ENCODE measurements at places on chromosomes 4 and X. TPM values are rescaled to one million over a fixed set of nuclear protein-coding genes. Genes with fewer than 3 reads are reported as not detected.

The TDO2 gene
- not detected for total RNA-seq

The DDX53 gene
- not detected for total RNA-seq

The PRSS12 gene
- 18.3 TPM for total RNA-seq

The ARL9 gene
- 0.08 TPM for total RNA-seq

The CXCL8 gene
- total RNA-seq, result 11.3 TPM

The RASSF6 gene
- total RNA-seq, result 7.5 TPM

The DUX4 gene
- total RNA-seq, result not detected

The CT45A1 gene
- total RNA-seq, result not detected

The CTAG2 gene
- not detected for total RNA-seq

The NEUROG2 gene
- total RNA-seq, result not detected

The CCDC160 gene
- total RNA-seq, result not detected

The CXorf49 gene
- not detected for total RNA-seq

The XK gene
- total RNA-seq, result 0.46 TPM

The MTMR8 gene
- total RNA-seq, result 0.95 TPM

The PLK4 gene
- 4.6 TPM for total RNA-seq

The KIF4A gene
- total RNA-seq, result 5.2 TPM

The TENM3 gene
- 16.1 TPM for total RNA-seq

The HMGN5 gene
- 0.39 TPM for total RNA-seq

The RHOXF2B gene
- total RNA-seq, result not detected

The BEX1 gene
- 0.31 TPM for total RNA-seq

The VCX3A gene
- not detected for total RNA-seq

The GCNA gene
- total RNA-seq, result 0.39 TPM

The C4orf46 gene
- total RNA-seq, result 4.5 TPM

The TMEM192 gene
- 15.4 TPM for total RNA-seq

The CD38 gene
- not detected for total RNA-seq

The SRPK3 gene
- not detected for total RNA-seq

The GNRHR gene
- not detected for total RNA-seq

The SCRG1 gene
- not detected for total RNA-seq

The NAP1L2 gene
- total RNA-seq, result 1.1 TPM

The BBS12 gene
- 3.0 TPM for total RNA-seq

The UGT2A3 gene
- not detected for total RNA-seq

The TMEM271 gene
- not detected for total RNA-seq

The CXCL11 gene
- total RNA-seq, result 1.2 TPM

The RAB41 gene
- total RNA-seq, result not detected

The HSD17B13 gene
- total RNA-seq, result not detected

The HDX gene
- total RNA-seq, result 4.0 TPM

The GYPE gene
- total RNA-seq, result not detected

The ARHGAP10 gene
- 13.6 TPM for total RNA-seq

The STBD1 gene
- 3.4 TPM for total RNA-seq

The ESX1 gene
- total RNA-seq, result 0.15 TPM

The MAOA gene
- total RNA-seq, result 18.8 TPM

The VCX3B gene
- total RNA-seq, result not detected

The IGFBP7 gene
- 384 TPM for total RNA-seq

The UGT2B17 gene
- total RNA-seq, result not detected

The CSAG3 gene
- total RNA-seq, result not detected

The USP51 gene
- total RNA-seq, result 0.38 TPM
